ENCODE measurements at places on chromosomes 11 and 22.

GRCh38 chr11:9821008-9821752 lies 157.3 kb downstream of the SWAP70 start:
- no peak for DNase-seq

DNA sequence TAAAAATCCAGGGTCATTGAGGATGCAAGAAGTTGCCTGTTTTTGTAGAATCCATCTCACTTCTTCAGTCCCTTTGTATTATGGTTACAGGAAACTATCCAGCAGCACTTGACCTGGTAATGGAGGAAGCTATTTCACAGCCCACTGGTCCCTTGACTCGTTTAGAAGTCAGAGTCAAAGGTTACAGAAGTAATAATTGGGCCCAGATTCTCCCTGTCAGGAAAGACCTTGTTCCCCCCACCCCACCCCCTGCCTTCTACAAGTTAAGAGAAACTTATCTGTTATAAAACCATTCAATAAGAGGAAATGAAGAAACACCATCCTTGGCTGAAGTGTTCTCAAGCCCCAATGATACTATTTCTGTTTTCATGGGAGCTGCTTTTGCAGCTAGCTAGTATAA lies 65.8 kb downstream of the CSTPP1 start:
- DNase-seq: no peak

GRCh38 chr22:44438056-44438455 lies 60.0 kb downstream of the RTL6 start:
- DNase-seq: no peak

DNA sequence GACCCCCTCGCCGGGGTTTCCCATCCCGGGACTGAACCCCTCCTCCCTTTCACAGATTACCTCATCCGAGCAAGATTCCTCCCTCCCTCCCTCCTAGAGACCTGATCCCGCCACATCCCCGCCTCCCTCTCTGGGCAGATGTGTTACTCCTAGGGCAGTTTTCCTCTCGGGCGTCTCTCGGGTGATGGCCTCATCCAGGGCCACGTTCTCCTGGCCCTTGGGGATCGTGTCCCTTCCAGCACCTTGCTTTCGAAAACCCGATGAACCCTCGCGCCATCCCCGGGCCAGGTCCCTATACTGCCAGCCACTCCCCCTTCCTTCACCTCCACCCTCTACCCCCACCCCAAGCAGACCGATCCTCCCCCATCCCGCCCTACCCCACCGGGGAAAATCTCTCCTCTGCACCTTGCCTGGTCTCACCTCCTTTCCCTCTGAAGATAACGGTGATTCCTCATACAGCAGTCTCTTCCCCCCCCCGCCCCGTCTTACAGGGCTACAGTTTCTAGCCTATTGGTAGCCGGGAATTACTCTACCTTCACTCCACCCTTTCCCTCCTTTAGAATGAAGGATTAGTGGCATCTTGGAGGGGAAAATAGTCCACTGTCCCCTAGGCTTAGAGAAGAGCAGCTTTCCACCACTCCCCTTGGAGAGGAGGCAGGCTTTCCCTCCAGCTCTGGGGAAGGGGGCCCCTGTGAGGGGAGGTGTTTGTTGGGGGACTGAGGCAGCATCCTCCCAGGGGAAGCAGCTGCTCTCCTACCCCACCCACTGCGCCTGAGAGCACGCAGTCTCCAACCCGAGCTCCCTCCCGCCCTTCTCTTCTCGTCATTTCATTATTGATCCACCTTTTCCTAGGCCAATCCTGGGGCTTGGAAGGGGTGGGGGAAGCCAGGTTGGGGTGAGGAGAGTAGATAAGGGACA lies 1.2 kb downstream of the KMT2A start:
- DNase-seq: no peak

- DNase-seq: no peak
Measured at GRCh38 chr22:25027959-25028840, 75.7 kb downstream of the KIAA1671 start.

GRCh38 chr22:27749597-27750225 lies 51.8 kb downstream of the MN1 start:
- DNase-seq: no peak

- peak; percentile 22 for DNase-seq
Measured at GRCh38 chr11:35525501-35526175, at the start of gene PAMR1. TSS of gene PAMR1 (minus strand) at chr11:35525616. CDS start at chr11:35525585, 31 bp downstream.

DNA sequence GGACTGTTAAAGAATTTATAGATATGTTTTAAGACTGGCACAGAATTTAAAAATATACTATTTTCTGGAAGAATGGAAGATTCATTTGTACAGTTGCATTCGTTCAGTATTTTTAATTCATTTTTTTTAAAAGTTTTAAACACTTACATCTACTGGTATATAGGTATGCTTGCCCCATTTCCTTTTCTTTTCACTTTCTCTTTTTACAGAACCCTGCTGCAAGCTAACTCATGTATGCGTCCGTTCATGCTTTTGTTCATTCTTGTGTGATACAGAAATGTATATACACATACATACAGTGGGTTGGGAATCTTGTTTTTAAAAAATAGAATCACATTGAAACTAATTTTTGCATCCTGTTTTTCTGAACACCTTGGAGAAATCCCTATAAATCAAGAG lies 31.0 kb downstream of the PACS1 start:
- DNase-seq: no peak

GRCh38 chr11:62728171-62728988 lies at the start of gene TTC9C:
TSS of gene TTC9C (plus strand) at chr11:62728486. CDS start at chr11:62728849, 363 bp downstream.
- peak; percentile 52 for DNase-seq

- no peak for DNase-seq
Measured at GRCh38 chr11:77725433-77725832, 87.8 kb upstream of the CLNS1A start.

DNA sequence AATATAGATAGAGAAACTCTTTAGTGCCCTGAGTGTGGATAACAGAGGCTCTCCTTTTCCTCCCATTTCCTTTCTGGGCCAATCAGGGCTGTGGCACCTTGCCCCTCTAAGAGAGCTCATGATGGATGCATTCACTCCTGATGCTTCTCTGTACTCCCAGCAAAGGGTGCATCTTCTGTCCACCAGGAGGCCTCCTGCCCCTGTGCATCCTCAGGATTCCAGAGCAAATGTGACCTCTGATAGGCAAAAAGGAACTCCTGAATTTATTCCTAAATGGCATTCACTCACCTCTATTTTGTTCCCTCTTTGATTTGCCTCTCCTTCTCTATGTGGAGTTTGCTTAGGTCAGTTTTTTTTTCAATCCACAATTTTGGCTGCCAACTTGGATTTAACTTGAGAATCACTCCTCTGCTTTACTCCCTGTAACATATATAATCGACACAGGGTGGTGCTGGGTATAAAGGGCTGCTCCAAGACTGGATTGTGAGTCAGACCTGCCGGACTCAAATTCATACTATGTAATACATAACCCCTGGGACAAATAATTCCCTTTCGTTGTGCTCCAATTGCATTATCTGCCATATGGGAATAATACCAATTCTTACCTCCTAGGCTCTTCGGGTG lies 1.1 kb upstream of the MRGPRX4 start:
- DNase-seq: no peak

DNA sequence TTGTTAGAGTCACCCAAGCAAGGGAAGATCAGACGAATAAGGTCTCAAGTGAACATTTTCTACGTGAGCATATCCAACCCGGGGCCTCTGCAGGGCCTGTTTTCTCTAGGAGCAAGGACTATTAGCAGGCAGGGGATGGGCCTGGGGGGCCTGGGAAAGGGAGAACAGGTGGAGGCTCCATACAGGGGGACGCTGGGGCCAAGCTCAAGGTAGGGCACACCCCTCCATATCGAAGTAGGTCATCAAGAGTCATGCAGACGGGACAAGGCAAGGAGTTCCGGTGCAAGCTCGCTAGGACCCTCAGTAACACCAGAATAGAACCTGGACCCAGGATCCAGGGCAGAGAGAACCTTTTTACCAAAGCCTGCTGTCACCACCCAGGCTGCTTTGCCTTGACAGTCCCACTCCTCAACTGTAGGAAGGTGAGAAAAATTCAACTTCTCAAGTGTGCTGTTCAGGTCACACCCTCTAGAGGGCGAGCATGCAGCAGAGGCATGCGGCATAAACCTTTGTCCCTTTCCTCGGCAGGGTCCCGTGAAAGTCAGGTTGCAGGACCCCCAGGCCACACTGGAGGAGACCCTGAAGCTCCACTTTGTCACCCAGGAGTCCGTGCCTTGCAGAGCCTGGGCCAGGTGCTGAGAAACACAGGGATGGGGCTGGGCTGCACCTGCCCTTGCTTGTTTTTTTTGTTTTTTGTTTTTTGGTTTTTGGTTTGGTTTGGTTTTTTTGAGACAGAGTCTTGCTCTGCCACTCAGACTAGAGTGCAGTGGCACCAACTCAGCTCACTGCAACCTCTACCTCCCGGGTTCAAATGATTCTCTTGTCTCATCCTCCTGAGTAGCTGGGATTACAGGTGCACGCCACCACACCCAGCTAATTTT lies 8.6 kb upstream of the APOBEC3B start:
- no peak for DNase-seq

DNA sequence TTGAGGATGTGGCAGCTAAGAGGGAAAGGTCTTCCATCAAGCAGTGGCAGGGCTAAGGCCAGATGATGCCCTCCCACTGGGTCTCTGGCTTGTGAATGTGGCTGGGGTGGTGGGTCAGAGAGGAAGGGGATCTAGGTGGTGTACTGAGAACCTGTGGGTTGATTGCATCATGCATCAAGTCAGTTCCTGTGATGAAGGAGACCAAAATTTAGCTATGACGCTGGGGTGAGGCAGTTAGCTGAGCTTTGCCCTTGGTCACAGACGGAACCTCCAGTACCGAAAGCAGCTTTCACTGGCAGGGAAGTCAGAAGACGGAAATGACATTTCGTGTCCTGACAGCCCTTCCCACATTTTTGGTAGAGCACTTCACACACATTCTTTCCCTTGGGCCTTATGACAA lies 20.7 kb downstream of the ATG16L2 start:
- no peak for DNase-seq

DNA sequence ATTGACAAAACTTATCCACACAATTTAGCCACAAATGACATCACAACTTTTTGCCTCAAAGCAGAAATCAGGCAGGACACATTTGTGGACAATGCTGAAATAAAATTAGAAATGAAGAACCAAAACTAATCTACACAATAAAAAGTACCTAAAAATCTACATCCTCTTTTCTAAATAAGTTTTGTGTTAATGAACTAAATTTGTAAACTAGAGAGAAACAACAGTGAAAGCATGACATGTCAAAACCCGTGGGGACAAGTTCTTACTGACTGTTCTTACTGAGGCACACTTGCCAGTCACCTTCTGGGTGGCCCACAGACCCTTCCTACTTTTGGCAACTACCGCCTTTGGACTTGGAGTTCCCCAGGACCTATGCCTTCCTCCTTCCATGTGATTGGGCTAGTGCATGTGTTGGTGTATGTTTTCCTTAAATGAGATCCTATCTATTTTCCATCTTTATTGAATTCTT lies 60.7 kb upstream of the MUC15 start:
- no peak for DNase-seq

DNA sequence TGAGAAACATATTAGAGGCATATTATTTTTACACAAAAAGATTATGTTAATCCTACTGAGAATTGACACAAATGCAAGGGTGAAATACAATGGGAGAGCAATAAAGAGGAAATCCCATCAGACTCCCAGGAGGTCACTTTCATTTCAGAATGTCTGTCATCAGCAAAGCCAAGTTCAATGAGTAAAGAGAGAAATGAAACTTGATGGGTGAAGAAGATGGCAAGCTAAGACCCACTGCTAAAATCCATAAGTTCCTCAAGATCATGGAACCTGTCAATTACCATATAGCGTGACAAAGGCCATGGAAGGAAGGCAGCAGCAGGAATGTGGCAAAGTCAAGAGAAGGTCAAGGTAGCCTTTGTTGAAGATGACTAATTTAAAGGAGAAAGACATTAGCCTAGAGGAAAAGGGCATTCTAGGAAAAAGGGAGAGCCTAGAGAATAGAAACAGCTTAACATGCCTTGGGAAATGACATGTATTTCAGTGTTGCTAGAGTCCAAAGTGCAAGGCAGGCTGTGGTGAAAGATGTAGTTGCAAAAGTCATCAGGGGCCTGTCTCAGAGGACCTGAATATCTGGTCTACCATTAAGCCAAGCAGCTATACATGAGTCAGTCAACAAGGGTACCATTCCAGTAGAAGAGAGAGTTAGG lies 43.1 kb downstream of the FAM168A start:
- DNase-seq: no peak

GRCh38 chr11:17812091-17812864 lies 77.7 kb downstream of the KCNC1 start:
- no peak for DNase-seq

DNA sequence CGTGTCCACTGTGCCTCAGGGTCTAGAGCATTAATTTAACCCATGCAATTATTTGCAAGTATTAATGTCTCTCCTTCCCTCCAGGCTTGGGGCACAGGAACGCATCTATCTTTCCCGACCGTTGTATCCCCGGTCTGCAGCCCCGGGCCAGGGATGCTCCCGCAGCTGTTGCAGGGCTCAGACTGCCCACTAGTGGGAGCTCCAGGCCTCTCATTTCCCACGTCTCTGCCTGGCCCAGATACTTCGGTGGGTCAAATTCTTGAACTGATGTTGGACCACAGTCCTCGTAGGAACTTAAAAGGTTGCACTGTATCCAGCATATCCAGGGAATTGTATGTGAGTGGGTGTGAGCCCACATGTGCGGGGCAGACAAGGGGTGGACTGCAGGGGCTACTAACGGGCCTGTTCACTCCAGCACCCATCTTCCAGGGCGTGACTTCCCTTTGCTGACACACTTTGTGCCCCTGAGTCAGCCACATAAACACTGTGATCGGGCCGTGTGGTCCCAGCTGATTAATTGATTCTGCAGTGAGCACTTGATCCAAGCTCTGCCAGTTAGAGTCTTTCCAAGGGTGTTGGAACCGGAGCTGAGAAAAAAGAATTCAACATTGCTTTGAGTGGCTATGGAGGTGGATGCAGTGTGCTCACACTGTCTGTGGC lies 451.3 kb downstream of the TBC1D22A start:
- no peak for DNase-seq

DNA sequence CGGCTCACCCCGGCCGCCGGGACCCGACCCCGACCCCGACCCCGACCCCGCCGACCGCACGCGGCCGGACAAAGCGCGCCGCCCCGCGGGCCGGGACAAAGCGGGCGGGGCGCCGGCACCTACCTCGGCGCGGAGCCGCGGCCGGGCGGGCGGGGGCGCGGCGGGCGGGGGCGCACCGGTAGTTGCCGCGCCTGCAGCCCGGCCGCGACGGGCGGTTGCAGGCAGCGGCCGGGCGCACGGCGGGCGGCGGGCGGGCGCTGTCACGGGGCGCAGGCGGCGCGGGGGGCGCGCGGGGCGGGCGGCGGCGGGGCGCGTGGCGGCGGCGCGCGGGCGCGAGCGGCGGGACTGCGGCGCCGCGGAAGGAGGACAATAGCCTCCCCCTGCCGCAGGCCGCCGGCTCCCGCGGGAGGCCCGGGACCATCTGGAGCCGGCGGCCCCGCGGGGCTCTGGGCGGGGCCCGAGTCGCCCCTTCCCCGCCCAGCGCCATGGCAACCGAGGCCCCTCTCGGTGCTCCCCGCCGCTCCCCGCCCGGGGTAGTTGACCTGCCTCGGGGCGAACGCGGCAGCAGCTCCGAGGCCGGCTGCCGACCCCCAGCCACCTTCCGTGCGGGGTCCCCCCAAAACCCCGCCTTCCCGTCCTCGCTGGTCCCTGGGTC lies 851 bp downstream of the SPTBN2 start:
- DNase-seq: no peak

Data from T1000 (cell line).